ENCODE measurements at places on chromosomes 12 and 14.

GRCh38 chr12:91052026-91052425, 5.8 kb downstream of the KERA start:
- no peak for DNase-seq

GRCh38 chr12:54390176-54390667, 5.7 kb upstream of the ZNF385A start:
- no peak for DNase-seq

GRCh38 chr12:116525418-116526001, 33.7 kb upstream of the MAP1LC3B2 start:
- DNase-seq = no peak

DNA sequence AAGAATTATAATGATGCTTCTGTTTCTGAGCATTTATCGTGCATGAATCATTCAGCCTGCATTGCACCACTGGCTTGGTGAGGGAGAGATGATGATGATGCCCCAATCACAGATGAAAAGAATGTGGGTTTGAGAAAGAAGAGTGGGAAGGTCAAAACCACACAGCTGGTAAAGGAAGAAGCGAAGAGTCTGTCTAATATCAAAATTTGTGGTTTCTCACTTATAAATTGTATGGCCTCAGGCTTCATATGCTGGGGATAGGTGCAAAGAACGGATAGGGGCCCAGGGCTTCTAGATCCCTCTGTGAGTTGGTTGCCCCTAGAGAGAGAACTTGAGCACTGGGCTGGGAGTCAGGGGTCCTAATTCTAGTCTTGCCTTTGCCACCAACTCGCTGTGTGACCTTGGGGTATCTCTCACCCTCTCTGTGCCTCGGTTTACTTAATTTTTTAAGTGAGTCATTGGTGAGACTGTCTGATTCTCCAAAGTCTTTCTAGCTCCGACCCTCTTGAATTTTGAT, 2.2 kb downstream of the OASL start:
- peak; percentile 62 for DNase-seq

DNA sequence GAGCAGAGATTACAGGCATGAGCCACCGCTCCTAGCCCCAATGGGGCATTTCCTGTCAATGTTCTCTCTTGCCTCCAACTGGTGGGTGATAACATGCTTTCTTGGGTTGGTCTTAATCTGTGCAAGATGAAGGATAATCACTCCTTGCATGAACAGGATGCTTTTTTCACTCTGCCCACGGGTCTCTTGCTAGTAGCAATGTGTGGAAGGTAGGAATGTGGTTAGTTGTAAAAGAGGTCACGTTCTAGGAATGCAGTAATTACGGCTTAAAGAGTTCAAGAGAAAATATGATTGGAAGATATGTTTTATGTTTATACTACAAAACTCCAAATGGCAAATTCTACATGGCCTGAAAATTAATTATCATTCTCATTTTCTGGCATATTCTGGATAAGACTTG, 10.5 kb downstream of the RNASE10 start:
- no peak for DNase-seq

- DNase-seq = peak; percentile 74
Observed at GRCh38 chr12:67649570-67650387, 1.2 kb downstream of the DYRK2 start.

- no peak for DNase-seq
Observed at GRCh38 chr12:66500841-66501240, 178.0 kb downstream of the GRIP1 start.
